ENCODE measurements at places on chromosomes 6 and 20.
A peak's percentile ranks its signal among the peaks of the same experiment; 100 is the strongest.

- peak; percentile 74 for DNase-seq
These were observed 155.3 kb upstream of the MAFB start for GRCh38 chr20:40844332-40844731.

DNA sequence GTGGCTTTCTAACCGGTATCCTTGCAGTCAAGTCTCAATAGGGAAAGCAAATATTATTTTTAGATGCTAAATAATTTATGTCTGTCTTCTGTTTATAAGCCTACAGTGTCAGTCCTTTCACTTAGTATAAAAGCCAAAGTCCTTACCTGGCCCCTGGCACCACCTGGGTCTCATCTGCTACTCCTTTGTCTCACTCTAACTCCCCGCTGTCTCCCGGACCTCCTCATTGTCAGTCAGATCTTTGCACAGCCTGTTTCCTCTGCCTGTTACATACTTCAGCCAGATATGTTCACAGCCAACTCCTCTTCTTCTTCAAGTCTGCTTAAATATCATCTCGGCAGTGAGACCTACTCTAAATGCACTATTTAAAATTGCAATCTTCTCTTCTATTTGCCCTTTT lies 84.2 kb downstream of the THEMIS start:
- no peak for DNase-seq

DNA sequence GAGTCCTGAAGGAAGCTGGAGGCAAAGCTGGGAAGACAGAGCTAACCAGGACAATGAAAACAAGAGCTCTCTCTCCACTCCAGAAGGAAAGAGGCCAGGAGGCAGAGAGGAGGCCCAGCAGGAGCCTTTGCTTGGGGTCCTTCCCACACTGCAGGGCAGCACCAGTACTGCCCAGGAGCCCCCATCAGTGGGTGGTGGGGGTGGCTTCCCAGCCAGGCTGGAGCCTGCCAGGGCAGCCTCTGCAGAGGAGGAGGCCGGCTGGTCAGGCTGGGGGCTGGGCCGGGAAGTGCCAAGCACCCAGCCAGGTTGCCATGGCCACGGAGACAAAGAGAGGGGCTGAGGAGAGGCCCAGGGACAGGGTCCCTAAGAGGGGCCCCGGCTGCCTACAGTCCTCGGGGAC lies 33.4 kb downstream of the PREX1 start:
- no peak for DNase-seq

DNA sequence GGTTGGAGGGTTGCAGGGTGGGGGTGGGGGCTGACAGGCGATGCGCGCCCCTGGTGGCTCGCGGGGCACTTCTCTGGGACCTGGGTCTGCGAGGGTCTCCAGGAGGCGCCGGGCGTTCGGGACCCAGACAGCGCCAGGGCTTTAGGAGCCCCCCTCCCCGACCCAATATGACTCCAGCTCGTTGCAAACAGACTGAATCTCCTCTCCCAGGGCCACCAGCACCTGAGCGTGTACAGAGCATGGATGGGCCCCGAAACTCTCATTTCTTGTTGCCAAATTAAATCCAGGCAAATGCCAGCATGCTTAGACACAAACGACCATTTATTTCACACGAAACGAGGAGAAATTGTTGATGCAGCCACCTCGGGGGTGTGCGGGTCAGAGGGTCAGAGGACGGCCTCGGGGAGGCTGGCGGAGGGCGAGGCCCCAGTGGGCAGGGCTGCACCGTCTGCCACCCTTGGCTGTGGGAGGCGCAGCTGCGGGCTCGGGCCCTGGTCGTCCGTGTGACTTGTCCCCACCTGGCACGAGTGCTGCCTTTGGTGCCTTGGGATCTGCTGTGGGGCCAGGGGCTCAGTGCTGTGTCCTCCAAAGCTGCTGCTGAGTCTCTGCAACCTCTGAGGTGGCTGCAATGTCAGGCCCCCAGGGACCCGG lies 20.9 kb upstream of the GATA5 start:
- no peak for DNase-seq

GRCh38 chr6:63114610-63115211 lies 96.6 kb upstream of the FKBP1C start:
- no peak for DNase-seq

- DNase-seq = peak; percentile 41
These were observed 141.5 kb downstream of the GMDS start for GRCh38 chr6:2103765-2104523.

DNA sequence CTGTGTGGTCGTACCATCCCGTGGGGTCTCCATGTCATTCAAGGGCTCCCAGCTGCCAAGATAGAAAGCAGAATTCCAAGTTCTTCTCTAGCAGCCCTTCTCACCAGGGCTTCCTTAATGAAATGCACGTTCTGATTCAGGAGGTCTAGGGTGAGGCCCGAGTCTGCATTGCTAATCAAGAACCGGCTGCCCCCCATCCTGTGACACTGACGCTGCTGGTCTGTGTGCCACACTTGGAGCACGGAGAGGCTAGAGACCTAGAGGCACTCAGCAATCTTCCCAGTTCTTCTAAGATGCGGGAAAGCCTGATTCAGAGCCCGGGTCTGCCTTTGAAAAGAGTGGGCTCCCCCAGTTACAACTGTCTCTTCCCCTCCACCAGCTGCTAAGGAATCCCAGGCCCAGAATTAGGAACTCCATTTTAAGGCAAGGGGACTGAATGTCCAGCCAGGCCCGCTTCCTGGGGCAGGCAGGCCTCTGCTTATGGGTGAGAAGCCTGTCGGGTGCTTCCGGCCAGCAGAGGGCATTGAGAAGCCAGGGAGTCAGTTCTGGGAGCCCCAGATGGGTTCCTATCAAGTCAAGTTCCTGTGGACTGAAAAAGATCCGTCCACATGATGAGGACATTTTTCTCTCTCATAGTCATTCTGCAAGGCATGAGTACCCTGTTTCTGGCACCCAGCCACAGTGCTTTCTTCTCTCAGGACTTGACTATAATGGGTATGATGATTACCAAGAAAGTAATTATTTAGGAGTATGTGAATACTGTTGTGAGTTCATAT lies 69.8 kb upstream of the RIN2 start:
- DNase-seq = peak; percentile 20

DNA sequence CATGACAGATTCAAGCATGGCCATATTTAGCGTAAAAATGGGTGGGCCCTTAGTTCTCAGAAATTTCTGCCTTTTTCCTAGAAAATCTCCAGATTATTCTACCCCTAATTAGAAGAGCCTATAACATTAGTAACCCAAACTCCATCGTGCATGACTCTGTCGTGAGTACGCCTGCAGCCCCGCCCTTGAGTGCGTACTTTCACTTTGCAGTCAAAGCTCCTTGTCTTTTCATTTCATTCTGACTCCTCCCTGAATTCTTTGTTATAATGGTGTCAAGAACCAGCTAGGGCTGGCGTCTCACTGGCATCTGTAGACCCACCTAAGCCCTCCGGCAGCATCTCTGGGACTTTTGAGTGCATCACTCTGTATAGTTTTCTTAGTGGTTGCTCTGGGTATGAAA lies 61.7 kb upstream of the NOX3 start:
- peak; percentile 21 for DNase-seq

DNA sequence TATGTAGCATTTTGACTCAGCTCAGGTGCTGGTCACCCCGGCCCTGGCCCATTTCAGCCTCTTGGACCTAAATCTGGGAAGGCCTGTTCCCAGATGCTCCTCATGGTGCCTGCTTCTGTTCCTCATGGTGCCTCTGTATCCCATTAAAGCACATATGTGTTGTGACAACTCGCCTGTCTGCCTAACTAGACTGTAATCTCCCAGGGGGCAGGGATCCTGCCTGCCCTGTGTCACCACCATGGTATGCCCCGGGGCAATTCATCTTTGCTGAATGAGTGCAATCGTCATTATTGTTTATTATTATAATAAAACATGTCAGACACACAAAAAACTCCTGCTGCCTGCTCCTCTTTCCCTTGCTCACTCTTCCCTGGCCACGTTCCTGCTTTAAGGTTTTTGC lies 62.0 kb downstream of the ZFP64 start:
- no peak for DNase-seq

DNA sequence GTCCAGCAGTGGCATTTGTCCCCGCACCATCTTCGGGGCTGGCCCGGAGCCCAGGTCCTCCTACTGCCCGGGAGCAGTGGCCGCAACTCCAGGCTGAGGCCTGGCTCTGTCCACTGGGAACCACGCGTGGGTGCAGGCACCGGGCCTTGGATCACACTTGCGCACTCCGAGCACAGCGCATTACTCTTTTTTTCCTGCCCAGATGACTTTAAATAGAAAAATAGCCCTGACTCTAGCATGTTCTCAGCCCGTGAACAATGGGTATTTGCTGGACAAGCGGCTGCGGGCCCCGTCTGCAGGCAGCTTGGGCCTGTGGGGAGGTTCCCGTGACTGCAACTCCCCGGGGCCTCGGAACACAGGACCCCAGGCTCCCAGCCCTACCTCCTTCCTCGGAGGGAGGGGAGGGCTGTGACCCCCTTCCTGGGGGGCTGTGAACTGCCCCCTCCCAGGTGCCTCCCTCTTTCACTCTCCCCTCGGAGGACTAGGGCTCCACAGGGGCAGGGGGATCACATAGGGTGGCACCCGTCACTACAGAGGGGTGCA lies 162.2 kb downstream of the TBXT start:
- peak; percentile 64 for DNase-seq

GRCh38 chr6:84455511-84456029 lies 228.1 kb upstream of the CEP162 start:
- no peak for DNase-seq

DNA sequence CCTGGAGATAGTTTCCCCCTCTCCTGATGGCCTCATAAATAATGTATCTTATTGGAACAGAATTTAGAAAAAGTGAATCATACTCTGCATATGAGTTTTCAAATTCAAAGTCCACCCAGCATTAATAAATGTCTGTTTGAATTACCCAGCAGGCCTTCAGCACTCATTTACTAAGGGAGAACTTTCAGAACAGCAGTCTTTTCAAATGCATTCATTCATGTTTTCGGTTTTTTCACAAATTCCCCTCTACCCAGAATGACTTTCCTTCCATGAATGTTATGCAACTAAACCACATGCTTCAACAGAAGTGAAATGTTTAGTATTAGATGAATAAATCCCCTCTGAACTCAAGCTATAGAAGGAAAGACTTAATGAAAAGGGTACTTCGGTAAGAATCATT lies 92.4 kb downstream of the RTN4IP1 start:
- DNase-seq = no peak

DNA sequence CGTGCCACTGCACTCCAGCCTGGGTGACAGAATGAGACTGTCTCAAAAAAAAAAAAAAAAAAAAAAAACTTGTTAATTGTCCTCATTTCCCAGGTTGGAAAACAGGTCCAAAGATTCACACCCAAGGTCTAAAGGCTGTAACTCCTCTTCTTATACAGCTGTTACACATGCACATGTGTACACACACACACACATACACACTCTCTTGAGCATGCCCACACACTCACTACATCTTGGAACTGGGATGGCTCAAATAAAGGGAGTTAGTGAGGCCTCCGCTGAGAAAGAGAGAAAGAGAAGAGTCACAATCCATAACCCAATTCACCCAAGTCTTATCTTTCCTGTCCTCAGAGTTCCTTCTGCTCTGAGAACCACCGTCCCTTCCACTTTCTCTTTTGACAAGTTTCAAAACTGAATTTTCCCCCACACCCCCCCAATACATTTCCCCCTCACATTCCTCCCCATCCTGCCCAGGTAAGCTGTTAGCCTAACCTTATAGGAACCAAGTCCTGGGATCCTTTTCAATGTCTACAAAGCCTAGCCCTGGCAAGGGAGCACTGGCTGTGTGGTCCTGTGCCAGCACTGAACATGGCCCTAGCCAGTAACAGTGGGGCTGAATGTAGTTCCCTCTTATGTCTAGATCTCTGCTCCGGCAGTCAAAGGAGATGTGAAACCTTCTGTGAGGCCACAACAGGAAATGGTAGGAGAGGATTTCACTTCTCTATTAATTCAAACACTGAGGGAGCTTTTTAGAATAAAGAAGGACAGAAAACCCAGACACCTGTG lies 3.2 kb upstream of the HLA-DMB start:
- DNase-seq = no peak

GRCh38 chr6:166112580-166112979 lies 55.1 kb downstream of the TBXT start:
- no peak for DNase-seq

GRCh38 chr20:24617757-24618450 lies 148.5 kb downstream of the SYNDIG1 start:
- no peak for DNase-seq

DNA sequence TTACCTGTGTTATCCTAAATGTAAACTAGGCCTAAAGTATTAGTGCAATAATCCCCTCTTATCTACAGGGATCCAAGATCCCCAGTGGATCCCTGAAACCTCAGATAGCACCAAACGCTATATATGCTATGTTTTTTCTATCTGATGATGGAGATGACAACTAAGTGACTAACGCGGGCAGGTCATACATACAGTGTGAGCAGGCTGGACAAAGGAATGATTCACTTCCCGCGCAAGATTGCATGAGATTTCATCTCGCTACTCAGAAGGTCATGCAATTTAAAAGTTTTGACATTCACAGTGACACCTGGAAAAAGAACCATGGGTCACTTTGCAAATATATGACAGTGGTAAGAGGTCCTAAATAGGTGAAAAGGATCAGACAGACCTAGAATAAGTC lies 875.9 kb downstream of the HACE1 start:
- no peak for DNase-seq

DNA sequence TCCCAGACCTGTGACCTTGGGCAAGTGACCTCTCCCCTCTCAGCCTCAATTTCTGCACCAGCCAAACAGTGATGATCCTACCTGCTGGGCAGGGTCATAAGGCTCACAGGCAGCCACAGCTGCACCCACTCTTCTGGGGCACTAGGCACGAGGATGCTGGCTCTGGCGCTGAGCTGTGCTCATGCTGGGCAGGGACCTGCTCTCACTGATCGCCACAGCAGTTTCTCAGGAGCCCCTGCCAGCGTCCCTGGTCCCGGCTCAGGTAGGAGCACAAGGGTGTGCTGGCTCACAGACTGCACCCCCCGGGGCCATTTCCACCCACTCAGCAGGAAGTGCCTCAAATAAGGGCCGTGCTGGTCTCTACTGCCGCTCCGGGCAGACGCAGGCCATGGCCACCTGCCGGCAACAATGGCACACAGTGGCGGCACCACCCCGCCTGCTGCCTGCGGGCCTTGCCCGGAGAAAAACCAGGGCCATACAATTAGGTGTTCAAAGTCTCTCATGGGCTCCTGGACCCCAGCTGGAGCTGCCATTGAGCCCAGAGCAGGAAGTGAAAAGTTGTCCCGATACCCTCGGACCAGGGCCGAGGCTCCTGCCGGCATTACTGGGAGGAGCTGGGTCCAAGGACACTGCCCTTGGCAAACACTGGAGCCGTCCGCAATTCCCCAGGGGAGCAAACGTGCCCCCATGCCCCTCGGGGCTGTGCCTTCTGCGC lies 4.6 kb upstream of the CABLES2 start:
- DNase-seq = peak; percentile 83

DNA sequence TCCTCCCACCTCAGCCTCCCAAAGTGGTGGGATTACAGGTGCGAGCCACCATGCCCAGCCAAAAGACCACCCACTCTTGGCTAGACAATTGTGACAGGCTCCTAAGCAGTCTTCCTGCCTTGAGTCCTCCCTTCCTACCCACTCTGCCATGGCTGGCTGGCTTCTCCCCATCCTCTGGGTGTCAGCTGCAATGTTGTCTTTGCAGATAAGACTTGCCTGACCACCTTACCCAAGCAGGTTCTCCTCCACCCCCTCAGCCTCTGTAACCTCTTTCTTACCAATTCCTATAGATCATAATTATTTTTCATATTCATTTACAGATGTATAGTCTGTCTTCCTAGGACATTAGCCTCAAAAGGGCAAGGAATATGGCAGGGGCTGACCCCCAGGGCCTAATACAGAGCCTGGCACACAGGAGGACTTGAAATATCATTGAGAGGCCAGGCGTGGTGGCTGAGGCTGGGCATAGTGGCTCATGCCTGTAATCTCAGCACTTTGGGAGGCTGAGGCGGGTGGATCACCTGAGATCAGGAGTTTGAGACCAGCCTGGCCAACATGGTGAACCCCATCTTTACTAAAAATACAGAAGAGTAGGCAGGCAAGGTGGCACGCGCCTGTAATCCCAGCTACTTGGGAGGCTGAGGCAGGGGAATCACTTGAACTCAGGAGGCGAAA lies 28.7 kb upstream of the SPAG4 start:
- DNase-seq = no peak
